ENCODE measurements at places on chromosomes 11 and 22.
A peak's percentile ranks its signal among the peaks of the same experiment; 100 is the strongest.

DNA sequence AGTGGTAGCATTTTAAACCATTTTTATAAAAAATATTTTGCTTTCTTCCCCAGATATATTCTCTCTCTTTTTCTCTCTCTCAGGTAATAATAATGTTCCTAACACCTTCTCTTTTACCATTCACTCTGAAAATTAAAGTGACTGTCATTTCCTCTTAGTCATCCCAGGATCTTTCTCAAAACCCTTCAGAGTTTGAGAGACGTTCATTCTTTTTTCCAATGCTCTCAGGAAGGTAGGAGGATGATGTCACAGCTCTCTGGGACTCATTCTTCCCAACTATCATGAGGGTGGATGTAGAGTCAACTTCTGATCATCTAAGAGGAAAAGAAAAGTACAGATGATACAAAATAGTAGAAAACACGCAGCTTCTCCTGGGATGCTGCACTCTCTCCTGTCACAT lies 60.2 kb upstream of the CRTAM start:
- no peak for DNase-seq

DNA sequence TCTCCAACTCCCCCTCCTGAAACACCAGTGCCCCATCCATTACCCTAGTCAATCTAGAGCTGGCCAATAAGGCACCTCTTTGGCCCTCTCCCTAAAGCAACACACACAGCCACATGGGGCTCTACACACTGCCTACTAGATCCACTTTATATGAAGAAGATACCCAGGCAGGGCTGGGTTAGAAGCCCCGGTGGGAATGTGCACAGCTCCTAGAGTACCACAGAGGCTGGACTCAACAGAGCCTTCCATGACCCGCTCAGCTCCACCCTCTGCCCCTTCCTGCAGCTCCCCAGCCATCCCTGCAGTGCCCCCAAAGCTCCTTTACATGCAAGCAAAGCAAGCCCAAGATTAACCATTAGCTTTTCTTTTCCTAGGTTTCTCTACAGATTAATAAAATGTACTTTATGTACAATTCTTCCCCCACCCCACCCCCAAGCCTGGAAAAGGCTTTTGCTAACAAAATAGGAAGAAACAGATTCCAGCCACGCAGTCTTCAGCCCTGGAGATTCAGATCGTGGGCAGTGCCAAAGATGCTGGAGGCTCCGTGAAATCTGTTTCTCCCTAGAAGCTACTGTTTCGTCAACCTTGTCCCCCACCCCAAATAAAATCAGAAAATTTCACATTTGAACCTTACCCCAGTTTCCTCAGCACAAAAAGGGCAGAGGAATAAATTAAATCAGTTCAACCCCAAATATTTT lies 51.8 kb downstream of the IGSF9B start:
- no peak for DNase-seq

DNA sequence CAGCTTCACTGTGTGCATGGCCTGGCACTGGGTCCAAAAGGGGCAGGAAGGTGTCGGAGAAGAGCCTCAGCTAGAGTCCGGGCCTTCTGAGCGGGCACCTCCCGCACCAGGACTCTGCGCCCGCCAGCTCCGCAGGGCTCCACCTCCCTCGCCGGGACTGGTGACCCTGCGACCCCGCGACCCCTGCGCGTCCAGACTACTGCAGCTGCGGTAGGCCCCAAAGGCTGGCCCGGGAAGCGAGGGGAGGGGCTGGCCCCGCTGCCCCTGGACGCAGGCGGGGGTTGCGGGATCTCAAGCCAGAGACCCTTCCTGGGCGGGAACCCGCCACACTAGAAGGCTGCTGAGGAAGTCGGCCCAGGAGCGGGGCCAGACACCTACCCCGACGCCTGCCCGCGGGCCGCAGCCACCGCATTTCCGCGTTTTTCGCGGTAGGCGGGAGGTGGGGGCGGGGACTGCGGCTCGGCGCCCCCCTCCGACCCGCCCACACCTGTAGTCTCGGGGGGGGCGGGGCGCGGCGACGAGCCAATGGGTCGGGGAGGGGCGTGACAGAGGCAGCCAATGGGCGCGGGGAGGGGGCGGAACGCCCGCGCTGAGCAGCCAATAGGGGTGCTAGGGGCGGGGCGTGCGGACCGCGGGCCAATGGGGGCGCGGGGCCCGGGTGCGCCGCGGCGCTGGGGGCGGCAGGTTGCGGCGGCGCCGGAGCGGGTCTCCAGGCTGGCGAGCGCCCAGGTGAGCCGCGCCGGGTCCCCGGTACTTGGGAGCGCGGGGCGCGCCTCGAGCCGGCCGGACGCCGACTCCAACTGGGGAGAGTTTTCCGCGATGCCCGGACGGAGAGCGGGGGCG lies at the start of the genes LMNTD2 and RASSF7:
LMNTD2 (minus strand) TSS at position 434 of the 843 bp plus-strand sequence; CDS start at position 412, 22 bp downstream.
RASSF7 (plus strand) TSS at position 666 of the 843 bp plus-strand sequence. CDS start 799 bp downstream, outside the sequence.
- DNase-seq, result peak; percentile 68

GRCh38 chr11:64894070-64894811 lies 15.8 kb upstream of the EHD1 start:
- DNase-seq, result peak; percentile 50

DNA sequence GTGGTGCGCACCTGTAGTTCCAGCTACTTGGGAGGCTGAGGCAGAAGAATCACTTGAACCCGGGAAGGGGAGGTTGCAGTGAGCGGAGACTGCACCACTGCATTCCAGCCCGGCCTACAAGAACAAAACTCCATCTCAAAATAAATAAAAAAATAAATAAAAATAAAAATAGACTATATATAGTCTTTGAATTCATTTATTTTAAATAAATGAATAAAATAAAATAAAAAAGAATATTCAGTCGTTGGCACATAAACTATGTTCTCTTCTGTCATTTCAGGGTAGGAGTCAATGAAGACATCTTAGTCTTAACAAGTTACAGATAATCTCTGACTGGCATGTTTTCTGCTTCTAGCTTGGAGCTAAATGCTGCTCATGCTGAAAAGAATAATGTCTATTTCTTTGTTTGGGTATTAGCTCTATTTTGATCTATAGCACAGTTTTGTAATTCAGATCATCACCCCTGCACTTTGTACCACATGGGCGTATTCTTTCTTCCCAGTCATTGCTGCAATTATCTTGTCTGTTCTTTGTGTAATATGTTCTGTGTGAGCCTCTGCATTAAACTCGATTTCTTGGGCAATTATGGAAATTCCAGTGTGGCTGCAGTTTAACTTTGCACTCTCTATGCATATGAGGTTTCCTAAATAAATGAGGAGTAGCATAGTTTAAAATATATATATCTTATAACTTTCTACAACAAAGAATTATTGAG lies 1.4 kb upstream of the MS4A14 start:
- DNase-seq, result no peak

- DNase-seq, result peak; percentile 78
Observed at GRCh38 chr11:14300661-14301304, 58.2 kb downstream of the RRAS2 start.

- DNase-seq, result no peak
Observed at GRCh38 chr11:25377466-25377865, 880.6 kb downstream of the LUZP2 start.

- no peak for DNase-seq
Observed at GRCh38 chr22:35674335-35674734, 26.1 kb downstream of the APOL6 start.

DNA sequence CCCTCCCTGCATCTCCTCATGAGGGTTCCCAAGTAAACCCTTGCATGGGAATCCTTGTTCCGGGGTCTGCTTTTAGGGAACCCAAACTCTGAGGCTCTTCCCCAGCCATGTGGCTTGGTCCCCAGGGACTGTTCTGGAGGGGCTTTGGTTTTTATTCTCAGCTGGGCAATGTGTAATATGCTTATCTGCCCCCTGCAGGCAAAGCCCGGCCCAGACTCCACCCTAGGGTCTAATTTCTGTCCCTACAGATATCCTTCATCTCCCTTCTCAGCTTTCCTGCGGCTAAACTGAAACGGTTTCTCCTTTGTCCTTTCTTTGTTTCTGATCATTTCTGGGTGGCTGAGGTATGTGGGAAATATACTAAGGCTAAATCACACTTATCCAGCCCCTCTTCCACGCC lies 37.1 kb downstream of the TST start:
- no peak for DNase-seq

- DNase-seq, result no peak
Observed at GRCh38 chr22:36292823-36293530, 40.0 kb downstream of the APOL1 start.

- DNase-seq, result no peak
Observed at GRCh38 chr22:26992556-26992955, 335.2 kb downstream of the MIAT start.

DNA sequence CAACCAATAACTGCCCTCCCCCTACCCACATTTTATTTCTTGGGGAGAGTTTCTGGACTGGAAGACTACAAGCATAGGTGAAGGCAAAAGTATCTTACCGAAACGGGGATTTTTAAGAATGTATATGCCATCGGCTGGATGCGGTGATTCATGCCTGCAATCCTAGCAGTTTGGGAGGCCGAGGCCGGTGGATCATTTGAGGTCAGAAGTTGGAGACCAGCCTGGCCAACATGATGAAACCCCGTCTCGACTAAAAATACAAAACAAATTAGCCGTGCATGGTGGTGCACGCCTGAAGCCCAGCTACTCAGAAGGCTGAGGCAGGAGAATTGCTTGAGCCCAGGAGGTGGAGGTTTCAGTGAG lies 20.8 kb upstream of the SLN start:
- DNase-seq, result no peak

DNA sequence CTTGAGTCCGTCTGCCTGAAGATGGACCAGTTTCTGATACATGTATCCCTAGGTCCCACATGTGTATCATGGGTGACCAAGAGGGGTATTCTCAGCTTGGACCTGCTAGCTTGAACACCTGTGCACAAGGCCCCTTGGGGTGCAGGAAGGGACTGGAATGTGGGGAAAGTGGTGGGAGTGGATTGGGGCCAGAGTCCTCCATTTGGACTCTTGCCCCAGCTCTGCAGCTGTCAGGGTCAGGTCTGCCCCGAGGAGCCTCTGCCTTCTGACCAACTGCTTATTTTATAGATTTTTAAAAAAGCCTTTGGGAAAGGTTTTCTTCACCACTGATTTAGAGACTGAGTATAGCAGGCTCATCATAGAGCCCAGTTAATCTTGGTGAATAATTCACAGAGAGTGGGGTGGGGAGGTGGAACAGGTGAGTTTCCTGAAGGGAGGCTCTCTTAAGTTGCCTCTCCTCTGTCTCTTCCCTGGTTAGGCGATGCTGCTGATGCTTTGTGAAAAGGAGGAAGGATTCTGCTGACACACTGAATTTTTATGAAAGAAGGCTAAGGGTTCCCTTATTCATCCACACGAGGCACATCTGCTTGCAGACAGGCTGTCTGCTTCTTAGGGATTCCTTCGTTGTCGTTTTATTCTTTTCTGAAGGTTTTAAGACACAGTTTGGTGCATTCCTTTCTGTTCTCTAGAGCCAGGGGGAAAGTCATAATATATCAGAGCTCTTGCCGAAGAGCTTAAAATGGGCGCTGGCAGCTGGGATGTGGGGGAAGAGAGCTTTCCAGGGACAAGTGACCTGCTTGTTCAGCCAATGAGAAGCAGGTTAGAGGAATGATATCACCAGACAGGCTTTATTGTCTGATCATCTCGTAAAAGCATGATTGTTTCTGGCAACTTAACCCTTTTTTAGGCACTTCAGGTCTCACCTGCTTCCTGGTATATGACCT lies 19.9 kb downstream of the TRIM44 start:
- DNase-seq, result no peak

GRCh38 chr11:128643661-128644317 lies 50.1 kb upstream of the FLI1 start:
- no peak for DNase-seq

DNA sequence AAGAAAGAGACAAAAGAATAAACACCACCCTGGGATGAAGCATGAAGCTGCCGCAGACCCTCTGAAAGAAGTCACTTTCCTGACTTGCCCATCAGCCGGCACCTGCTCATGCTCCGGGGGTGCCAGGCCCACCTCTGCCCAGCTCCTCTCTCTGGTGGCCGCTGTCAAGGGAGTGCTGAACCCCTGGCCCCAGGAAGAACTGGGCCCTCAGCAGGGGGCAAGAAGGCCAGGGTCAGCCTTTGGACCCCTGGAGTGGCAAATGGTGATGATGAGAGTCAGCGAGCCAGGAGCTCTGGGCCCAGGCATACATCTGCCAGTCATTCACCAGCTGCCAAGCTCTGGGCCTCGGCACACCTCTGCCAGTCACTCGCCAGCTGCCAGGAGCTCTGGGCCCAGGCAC lies 17.4 kb downstream of the TTLL8 start:
- no peak for DNase-seq

GRCh38 chr11:134554861-134555260 lies 142.8 kb upstream of the B3GAT1 start:
- DNase-seq, result no peak

GRCh38 chr11:17745023-17745772 lies 10.6 kb downstream of the KCNC1 start:
- DNase-seq, result no peak

DNA sequence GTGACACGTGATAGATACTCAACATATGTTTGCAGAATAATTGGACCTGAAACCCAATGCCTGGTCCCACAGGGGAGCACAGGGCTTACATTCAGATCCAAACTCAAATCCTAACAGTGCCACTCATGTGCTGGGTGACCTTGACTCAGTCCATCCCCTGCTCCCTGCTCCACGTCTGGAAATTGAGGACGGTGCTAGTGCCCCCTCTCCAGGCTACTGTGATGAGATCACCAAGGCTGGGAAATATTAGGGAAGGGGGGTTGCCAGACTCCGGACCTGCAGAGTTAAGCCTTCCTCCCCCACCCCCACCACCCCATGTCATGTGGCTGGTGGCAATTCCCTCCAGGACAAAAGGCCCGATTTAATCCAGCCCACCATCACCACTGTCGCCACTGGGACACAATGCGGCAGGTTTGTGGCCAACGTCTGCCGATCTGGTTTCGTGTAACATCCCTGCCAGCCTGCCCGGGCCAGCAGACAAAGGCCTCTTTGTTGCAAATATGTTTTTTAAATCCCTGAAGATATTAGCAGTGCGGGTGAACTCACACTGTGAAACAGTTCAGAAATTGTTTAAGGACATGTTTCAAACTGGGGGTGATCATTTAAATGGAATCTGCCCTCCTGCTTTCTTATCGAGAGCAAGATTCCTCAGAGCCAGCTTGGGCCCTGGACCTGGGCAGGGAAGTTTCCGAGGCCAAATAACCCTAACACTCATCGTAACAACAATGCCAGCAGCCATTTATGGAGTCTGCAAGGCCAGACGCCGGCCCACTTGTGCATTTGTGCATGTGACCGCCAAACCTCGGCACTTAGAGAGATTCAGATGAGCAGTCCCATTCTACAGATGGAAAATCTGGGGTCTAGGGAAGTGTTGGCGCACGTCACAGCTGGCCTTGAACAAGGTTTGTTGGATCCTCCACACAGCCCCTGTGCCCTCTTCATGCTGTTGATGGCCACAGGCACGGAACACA lies 19.6 kb upstream of the MN1 start:
- no peak for DNase-seq
